Activated CD8-positive, alpha-beta memory T cell treated with anti-CD3 and anti-CD28 coated beads, Interleukin-2, amount 10 ng/mL, durations not matched to agents 7 days and 5 days (primary cell): ENCODE measurements at places on chromosomes 2 and 18.

- DNase-seq: no peak
Observed at GRCh38 chr2:113282747-113283533, 4.2 kb upstream of the PAX8 start.

DNA sequence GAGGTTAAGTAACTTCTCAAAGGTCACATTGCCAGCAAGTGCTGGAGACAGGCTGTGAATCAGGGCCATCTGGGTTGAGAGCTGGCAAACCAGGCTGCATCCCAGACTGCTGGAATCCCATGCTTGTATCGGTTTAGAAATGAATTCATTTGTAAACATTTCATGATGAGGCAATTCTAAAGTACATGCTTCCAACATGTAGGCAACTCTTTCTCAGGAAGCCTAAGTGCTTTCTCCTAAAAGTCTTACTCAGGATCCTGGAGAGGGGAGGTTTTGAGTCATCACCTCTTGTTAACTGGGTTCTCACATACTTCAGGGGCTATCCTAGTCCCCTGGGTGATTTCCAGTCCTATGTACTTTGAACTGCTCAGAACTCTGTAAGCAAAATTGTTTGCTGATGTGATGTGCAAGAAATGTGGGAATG lies 416.5 kb downstream of the MEIS1 start:
- DNase-seq: no peak

- DNase-seq: no peak
Observed at GRCh38 chr18:66156946-66157687, 406.3 kb downstream of the CDH7 start.

- DNase-seq: no peak
Observed at GRCh38 chr2:215032153-215032552, 106.3 kb downstream of the ABCA12 start.

DNA sequence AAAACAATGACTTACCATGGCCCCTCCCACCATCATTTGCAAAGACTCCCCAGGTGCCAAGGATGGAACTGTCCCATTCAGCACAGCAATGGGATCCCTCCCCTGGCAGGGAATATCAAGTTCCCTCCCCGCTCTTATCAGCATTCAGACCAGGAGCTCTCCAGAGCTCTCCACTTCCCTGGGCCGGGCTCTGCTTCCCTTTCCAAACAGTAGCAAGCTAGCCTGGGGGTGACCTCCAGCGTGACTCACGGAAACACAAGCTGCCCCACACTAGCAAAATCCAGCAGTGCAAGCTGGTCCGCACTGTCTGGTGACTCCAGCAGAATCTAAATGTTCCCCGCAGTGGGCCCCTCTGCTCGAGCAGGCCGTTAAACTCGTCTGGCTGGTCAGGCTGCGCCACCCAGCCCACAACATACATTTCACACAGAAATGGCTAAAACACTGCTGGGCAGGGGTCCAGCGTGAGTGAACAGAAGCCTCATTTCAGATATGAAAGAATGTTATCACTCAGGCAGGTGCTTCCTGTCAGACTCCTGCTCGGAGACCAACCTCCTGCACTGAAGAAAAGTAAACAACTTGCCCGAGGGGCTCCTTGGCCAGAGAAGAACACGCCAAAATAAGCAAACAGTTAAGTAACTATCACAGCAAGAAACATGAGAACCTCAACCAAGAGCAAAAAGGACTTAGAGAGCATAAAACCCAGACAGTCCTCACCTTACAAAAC lies 33.9 kb downstream of the STAT1 start:
- no peak for DNase-seq
